Activated naive CD4-positive, alpha-beta T cell (primary cell): ENCODE measurements at places on chromosomes 2 and 18.

DNA sequence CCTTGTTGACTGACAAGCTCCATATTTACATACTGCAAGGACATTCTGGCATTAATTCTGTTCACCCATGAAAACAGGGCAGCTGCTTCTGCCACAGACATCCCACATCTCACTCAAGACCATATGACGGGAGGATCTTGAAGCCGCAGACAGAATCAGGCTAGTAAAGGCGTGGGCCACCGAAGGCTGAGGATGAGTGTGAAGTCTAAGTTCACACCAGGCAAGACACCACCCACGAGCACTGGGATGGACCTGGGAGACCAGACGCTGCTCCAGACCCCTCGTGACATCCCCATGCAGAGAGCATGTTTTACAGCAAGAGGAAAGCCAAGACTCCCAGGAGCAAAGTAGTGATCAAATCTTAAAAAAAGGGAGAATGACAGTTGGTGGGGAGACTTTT lies 3.2 kb downstream of the FHL2 start:
- no peak for DNase-seq

- no peak for DNase-seq
Measured at GRCh38 chr2:219331560-219332213, 857 bp downstream of the RESP18 start.

GRCh38 chr2:168457190-168457895 lies 1.3 kb downstream of the CERS6 start:
- no peak for DNase-seq

GRCh38 chr18:62264984-62265383 lies 60.1 kb upstream of the TNFRSF11A start:
- DNase-seq = no peak

GRCh38 chr2:1649103-1650084 lies 94.9 kb downstream of the PXDN start:
- no peak for DNase-seq
